ENCODE measurements at places on chromosomes 12 and 14.

DNA sequence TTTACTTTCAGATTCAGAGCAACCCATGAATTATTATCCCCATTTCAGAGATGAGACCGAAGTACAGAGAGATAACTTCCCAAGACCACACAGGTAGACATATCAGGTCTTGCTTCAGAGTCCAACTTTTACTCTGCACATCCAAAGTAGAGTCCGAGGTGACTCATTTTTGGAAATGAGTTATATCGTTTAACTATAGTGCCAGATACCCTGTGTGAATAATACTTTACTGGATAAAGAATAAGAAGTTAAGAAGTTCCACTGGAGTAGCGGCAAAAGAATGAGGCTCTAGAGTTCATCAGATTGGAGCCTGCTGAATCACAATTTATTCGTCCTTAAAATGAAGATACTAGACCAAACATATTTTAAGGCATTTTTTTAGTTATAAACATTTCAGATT is 124.7 kb downstream of the EPS8 start:
- DNase-seq, result no peak

GRCh38 chr12:44544018-44544417 is 332.1 kb downstream of the NELL2 start:
- DNase-seq, result no peak

DNA sequence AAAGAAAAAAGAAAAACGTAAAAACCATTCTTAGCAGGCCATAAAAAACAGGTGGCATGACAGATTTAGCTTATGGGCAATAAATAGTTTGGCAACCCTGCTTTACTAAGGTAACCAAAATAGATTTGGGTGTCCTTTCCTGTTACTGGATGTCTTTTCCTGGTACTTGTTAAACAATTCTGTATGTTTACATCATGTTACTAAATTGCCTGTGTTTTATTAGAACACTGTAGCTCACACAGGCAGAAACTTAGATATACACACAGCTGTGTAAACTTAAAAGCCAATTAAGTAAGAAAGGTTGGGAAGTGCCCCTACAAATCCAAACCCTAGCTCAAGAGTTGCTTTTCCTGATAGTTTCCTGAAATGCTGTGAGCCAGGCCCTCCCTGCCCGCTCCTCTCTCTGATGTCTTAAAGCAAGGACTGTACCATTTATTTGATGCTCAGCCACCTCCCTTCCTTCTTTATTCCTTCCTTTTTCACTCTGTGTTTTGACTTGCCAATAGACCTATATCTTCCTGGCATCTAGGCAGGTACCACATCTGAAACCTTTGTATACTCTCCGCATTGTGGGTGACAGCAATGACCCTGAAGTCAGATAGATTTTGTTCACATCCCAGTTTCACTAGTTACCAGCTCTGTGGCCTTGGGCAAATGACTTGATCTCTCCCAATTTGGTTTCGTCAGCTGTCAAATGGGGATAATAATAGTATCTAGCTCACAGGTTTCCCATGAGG is 3.7 kb upstream of the CAMKK2 start:
- no peak for DNase-seq

DNA sequence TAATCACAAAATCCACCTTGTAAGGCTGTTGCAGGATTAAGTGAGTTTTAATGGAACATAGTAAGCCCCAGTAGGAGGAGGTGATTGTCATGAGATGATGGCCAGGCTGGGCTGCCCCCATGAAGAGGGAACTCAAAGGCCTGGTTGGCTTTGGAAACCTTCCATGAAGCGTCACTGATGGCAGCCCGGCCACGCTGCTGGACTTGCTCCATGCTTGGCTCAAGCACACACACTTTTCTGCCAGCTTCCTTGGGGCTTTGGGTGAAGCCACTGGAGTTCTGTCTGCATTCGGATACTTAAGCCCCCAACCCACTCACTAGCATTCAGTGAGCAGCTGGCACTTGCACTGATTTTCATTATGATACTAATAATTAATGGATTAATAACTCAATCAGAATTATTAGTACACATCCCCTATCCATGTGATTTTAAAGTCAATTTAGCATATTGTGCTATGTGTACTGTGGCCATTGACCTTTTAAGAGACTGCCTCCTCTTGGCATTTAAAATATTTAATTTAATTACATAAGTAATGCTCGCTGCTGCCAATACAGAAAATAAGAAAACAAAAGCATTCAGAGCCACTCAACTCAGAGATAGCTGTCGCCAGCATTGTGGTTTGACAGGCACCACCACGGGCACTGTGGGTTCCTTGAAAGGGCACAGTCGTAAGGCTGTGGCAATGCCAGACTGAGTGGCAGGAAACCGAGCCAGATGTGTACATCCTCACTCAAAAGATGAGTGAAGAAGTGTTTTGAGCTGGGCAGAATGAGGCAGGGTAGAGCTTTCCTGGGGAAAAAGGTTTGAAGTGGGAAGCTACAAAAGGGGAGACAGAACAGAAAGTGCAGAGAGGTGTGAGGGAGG is 15.9 kb downstream of the KRT85 start:
- no peak for DNase-seq

- DNase-seq, result no peak
Observed at GRCh38 chr12:20350026-20350425, 18.3 kb upstream of the PDE3A start.

GRCh38 chr12:12156828-12157227 is 86.1 kb downstream of the BCL2L14 start:
- DNase-seq, result no peak

- DNase-seq, result no peak
Observed at GRCh38 chr14:104226421-104227383, 88.3 kb downstream of the KIF26A start.

GRCh38 chr14:56112781-56113180 is 5.4 kb upstream of the PELI2 start:
- DNase-seq, result peak; percentile 43

GRCh38 chr12:6925239-6925539 is 2.6 kb upstream of the ATN1 start:
- DNase-seq, result no peak

DNA sequence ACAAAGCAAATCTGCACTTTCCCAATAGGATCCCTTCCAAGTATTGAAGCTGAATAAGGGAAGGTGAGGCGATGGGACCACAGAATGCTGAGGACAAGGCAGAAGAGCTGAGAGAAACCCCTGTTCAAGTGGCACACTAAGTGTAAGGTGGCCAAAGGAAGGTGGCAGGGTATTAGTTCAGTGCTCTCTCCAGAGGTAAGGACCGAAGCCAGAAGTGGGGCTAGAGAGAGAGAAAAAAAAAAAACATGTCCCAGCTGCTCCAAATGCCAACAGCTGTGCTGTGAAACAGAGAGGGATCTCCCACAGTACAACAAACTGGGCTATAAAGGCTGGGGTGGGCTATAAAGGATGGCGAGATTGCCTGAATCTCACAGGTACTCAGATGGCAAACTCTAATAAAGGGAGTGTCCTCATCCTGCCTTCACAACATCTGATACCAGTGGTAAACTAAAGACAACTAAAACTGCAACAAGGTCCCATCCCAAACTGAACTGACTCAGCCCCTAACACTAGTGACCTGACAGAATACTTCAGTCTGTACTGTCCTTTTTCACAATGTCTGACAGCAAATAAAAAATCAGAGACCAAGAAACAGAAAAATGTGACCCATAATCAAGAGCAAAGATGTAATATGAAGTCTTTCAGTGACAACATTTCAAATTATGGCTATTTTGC is 47.9 kb downstream of the CDK17 start:
- DNase-seq, result no peak

DNA sequence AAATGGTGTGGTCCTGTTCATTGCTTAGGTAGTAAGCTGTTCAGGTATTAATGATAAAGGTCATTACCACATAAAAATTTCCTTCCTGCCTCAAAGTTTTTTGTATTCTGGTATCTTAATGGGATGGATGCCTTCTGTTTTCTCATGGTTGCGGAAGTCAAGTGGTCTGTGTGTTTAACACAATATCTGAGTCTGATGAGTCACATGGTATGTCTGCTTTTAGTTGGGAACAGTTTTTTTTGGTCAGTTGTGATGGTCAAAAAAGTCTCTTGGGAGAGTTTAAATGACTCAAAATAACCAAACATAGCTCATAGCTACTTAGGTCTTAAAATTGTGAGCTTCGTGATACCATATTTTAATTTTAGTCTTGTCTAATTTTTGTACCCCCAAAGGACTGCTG is 40.7 kb downstream of the STK38L start:
- DNase-seq, result no peak

GRCh38 chr14:36505181-36505815 is 14.7 kb downstream of the NKX2-1 start:
- no peak for DNase-seq

- no peak for DNase-seq
Observed at GRCh38 chr14:93893661-93894261, 33.4 kb upstream of the FAM181A start.

GRCh38 chr14:73752297-73752992 is 38.3 kb upstream of the PNMA1 start:
- DNase-seq, result no peak

GRCh38 chr14:34450542-34450915 is 11.5 kb downstream of the SPTSSA start:
- DNase-seq, result no peak

- peak; percentile 67 for DNase-seq
Observed at GRCh38 chr14:103317251-103317650, 16.8 kb upstream of the EIF5 start.

- no peak for DNase-seq
Observed at GRCh38 chr14:53793790-53794505, 162.7 kb downstream of the BMP4 start.

DNA sequence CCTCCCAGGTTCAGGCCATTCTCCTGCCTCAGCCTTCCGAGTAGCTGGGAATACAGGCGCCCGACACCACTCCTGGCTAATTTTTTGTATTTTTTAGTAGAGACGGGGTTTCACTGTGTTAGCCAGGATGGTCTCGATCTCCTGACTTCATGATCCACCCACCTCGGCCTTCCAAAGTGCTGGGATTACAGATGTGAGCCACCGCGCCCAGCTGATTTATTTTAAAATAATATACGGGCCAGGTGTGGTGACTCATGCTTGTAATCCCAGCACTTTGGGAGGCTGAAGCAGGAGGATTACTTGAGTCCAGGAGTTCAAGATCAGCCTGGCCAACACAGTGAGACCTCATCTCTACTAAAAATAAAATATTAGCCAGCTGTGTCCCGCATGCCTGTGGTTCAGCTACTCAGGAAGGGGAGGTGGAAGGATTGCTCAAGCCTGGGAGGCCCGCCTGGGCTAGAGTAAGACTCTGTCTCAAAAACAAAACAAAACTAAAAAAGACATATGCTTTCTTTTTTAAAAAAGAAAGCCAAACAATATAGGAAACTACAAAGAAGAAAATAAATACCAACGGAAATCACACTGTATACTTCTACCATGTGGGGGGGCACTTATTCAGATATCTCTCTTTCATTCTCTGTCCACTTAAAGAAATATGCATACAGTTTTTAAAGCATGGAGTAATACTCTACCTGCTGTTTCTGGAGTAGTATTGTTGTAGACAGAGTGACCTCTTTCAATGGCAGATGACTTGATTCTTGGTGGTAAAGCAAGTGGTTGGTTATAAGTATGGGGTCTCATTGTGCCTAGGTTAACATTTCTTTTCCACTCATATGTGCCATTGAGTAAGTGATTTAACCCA is 930 bp upstream of the MIA2 start:
- peak; percentile 54 for DNase-seq

DNA sequence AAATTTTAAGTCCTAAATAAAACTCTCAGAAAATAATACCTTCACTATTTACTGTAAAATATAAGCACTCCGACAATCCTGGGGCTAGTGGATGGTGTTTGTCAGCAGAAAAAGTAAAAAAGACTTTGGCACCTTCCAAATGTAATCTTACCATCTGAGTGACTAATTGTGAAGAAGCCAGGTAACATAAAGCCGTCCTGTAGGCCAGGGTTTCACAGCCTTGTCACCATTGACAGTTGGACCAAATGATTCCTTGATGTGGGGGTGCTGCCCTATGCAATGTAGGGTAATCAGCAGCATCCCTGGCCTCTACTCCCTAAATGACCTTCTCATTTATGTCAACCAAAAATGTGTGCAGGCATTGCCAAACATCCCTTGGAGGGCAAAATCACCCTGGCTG is 87.2 kb downstream of the CAPZA3 start:
- no peak for DNase-seq

- DNase-seq, result no peak
Observed at GRCh38 chr14:75497701-75498100, 24.6 kb upstream of the BATF start.

- DNase-seq, result no peak
Observed at GRCh38 chr12:20474016-20474415, 105.7 kb downstream of the PDE3A start.

GRCh38 chr12:53223389-53224060 is 8.5 kb downstream of the RARG start:
- DNase-seq, result peak; percentile 52

DNA sequence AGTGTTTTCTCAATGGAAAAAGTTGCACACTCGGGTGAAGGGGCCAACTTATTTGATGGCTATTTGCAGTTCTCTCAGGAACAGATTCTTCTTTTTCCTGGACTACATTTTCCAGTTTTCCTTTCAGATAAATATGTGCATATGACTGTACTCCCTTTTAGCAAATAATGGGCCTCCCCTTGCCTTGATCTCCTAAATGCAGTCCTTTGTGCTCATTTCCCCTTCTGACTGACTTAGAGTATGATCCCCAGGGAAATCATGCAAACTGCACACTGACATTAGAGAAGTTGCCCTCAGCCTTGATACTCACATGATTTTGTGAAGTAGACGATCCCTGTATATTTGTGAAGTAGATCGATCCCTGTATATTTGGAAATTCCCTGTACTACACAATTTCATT is 492.9 kb upstream of the NOVA1 start:
- DNase-seq, result no peak

DNA sequence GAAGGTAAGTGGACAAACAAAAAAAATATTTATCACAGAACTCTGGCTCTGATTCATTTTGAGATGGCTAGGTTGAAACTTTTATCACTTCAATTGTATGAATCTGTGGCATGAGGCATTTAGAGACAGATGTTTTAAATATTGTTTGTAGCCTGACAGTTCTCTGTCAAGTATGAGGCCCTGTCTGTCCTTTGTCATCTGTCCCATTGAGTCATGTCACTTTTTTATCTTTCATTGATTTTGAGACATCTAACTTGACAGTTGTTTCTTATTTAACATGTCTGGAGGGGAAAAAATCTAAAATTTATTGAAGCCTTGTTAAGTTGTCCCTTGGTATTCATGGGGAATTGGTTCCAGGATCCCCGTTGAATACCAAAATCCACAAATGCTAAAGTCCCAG is 829.5 kb downstream of the FSCB start:
- no peak for DNase-seq

GRCh38 chr12:45439039-45439438 is 223.1 kb downstream of the ANO6 start:
- DNase-seq, result no peak

- no peak for DNase-seq
Observed at GRCh38 chr12:126212824-126213223, 1147.6 kb downstream of the AACS start.
